ENCODE measurements at places on chromosomes 16 and 17.

DNA sequence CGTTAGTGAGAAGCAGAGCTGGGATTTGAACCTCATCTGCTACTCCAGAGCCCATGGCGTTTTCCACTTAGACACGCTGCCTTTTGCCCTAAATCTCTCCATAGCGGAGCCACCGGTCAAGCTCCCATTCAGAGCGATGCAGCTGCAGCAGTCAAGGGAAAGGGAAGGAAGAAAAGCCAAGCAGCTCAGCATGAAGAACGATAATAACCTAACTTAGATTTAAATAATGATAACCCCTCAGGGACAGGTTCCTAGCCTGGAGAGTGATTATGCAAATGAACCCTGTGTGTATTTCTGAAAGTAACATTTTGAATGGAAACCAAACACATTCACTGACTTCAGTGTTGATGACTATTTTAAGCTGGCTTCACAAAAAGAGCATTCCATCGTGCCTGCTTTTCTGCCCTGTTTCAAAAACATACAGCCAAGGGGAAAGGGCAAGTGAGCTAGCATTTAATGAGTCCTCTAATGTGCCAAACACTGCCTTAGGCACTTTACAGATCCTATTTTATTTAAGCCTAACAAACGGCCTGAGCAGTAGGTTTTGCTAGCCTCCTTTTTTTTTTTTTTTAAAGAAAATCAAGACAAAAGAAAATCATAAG lies 798.3 kb downstream of the CDH8 start:
- DNase-seq: no peak

DNA sequence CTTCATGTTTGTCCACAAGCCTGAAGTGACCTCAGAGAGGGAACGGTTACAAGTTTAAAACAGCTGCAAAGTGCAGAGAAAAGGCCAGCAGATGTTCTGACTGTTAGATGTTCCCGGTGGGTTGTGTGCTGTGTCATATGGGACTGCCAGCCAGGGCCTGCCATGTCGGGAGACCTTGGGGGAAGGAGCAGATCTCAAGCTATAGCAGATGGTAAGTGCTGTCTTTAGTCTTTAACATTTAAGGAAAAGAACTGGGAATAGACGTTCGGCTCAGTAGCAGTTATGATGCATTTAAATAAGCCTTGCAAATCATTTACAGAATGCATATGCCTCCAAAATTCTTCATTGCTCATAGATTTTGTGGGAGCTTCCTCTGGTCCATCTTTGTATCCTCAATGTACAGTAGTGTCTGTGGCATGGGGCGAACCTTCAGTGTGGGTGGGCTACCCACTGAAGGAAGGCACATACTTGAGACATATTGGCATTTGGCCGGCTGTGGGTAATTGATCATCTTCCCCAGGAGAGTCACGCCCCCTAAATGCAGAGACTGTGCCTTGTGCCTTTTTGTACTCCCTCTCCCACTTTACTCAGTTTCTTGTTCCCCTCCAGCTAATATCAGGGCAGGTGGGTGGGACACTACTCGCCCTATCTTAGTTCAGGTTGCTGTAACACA lies 131.9 kb downstream of the NPIPB5 start:
- no peak for DNase-seq

GRCh38 chr17:50184611-50185398 lies 16.6 kb downstream of the COL1A1 start:
- DNase-seq: no peak

GRCh38 chr17:17779015-17779611 lies 57.7 kb downstream of the SREBF1 start:
- no peak for DNase-seq

- peak; percentile 91 for DNase-seq
Observed at GRCh38 chr17:29591737-29592608, 959 bp upstream of the ANKRD13B start.

GRCh38 chr16:56866955-56867830 lies 2.2 kb downstream of the SLC12A3 start:
- peak; percentile 66 for DNase-seq

DNA sequence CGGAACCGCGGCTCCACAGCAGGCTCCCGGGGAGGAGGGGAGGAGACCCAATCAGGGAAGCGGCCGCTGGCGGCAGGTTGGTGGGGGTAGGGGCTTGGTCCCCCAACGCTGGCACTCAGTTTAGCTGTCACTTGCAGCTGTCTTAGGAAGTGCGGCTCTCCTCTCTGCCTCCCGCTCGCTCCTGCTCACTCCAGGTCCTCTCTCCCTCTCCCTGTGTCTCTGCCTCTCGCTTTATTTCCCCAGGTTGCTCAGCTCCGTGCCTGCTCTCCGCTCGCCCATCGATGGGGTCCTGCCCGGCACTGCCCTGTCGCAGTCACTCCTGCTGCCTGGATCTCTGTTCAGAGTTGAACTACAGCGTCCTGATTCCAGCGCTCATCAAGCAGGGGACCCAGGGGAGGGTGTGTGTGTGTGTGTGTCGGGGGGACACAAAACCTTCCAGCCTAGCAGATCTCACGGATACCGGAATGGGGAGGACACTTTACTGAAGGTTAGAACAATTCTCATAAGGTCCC lies 145.6 kb downstream of the ENGASE start:
- DNase-seq: no peak

DNA sequence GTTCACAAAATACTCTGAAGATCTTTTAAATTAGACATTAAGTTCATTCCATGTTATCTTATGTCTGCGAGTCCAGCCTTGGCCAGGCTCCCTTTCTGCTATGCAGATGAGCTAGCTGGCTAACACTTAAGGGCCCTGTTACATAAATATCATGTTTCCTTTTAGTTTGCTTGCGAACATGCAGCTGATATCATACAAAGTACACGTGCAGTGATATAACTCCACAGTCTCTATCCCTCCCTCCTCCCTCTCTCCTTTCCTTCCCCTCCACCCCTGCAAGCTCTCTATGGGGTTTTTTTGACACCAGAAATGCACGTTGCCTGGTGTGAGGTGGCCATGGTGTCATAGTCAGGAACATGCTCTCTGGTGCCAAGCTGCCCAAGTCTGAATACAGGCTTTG lies 46.1 kb downstream of the ARHGAP17 start:
- DNase-seq: no peak

DNA sequence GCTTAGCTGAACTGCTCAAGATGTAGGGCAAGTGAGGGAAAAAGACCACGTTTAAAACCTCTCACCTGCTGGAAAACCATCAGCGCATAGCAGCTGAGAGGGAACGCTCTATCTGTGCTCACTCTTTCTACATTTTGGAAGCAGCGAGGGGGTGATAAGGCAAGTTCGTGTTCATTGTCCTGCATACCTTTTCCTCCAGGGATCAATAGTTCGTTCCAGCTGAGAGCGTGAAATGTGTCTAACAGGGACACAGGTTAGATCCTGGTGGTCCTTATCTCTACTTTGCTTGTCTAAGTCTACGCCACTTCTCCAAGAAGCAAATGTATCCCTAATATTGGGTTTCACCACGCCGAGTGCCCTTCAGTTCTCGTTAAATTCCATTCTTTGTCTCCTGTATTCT lies 183.5 kb upstream of the ZFHX3 start:
- DNase-seq: no peak

DNA sequence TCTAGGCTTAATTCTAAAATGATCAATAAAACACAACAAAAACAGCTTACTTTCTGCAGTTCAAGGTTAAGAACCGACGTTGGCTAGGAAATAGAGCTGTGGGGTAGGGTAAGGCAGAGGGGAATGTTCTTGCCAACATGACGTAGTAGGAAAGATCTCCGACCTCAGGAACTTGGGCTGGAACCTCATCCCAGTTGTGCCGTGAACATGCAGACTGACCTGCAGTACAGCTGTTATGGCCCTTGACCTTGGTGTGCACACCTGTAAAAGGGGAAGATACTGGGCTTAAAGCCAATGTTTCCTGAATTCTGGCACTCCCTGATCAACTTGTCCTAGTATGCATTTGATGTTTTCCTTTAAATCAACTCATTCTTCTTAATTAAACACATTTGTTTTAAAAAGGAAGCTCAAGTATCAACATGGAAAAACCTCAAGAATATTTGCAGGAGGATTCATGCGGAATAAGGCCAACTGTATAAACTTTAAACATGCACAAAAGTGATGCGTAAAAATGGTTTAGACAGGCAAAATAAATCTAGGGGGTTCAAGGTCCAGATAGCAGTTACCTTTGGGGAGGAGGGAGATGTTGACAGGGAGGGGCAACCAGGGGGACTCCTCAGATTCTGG lies 14.2 kb upstream of the SLC6A2 start:
- DNase-seq: no peak

GRCh38 chr17:72931163-72931562 lies 161.3 kb downstream of the SLC39A11 start:
- peak; percentile 27 for DNase-seq

GRCh38 chr17:42019509-42020404 lies at the start of gene NKIRAS2:
Gene NKIRAS2, plus strand, starts transcription at chr17:42020090. Its CDS starts 1,488 bp downstream, at chr17:42021578.
- peak; percentile 96 for DNase-seq

DNA sequence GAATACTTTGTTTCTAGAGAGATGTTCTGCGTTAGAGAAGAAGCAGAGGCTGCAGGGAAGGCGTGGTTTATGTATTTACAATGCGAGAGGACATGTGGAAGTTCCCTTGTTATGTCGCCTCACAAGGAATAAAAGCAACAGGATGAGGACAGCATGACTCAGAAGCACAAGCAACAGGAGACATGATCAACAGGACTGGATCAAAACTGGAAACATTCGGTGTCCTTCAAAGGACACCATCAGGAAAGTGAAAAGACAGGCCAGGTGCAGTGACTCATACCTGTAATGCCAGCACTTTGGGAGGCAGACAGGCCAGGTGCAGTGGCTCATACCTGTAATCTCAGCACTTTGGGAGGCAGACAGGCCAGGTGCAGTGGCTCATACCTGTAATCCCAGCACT lies 52.6 kb downstream of the CCDC57 start:
- DNase-seq: no peak

- DNase-seq: no peak
Observed at GRCh38 chr17:385178-385835, 32.7 kb upstream of the RPH3AL start.

DNA sequence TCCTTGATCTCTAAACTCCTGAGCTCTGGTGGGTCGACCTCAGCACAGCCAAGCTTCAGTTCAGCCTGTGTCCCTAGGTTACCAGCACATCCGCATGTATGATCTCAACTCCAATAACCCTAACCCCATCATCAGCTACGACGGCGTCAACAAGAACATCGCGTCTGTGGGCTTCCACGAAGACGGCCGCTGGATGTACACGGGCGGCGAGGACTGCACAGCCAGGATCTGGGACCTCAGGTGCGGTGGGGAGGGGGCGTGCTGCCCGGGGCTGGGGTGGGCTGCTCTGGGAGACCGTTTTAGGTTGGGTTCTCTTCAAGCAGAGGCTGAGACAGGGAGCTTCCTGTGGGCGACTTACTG lies 1.1 kb downstream of the MLST8 start:
- DNase-seq: no peak
